ENCODE measurements at places on chromosomes 11 and 22.
A peak's percentile ranks its signal among the peaks of the same experiment; 100 is the strongest.

GRCh38 chr11:110874437-110875030 lies 162.3 kb upstream of the ARHGAP20 start:
- no peak for DNase-seq

GRCh38 chr22:33577862-33578411 lies 342.3 kb downstream of the LARGE1 start:
- DNase-seq, result no peak

DNA sequence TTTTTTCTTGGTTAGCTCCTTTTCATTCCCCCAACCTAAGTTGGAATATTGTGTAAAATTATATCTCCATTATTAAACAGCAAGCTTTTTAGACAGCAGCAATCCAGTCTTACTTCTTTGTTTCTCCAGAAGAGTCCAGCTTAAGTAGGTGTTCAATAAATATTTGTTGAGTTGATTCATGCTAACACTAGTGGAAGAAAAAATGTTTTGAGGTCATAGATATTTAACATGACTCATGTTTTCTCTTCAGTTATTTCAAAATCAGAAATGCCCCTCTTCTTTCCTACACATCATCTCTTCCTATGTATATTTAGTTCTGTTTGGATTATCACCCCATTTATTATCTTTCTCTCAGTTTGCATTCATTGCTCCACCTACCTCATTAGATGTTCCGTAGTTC lies 20.3 kb downstream of the CCDC83 start:
- no peak for DNase-seq

GRCh38 chr22:47848184-47848920 lies 1085.9 kb downstream of the TBC1D22A start:
- DNase-seq, result no peak

GRCh38 chr11:34787895-34788294 lies 128.3 kb downstream of the APIP start:
- DNase-seq, result no peak

DNA sequence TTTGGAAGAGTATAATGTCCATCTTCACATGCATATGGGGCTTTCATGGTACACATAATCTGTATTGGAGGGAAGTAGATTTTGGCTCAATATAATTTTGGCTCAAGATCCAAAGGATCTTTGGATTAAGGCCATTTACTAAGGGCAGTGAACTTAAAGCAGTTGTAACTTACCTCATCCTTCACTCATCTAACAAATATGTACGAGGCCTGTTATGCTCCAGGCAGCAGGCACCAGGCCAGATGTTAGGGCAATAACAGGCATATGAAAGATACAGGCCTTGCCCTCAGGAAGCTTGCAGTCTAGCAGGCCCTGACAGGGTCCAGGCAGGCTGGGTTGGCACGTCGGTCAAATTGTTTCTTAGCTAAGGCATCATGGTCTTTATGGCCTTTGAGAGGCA lies 44.6 kb downstream of the LIF start:
- no peak for DNase-seq

- no peak for DNase-seq
Observed at GRCh38 chr22:33036881-33037280, 21.3 kb downstream of the SYN3 start.

- no peak for DNase-seq
Observed at GRCh38 chr22:21003782-21004181, 1.9 kb upstream of the THAP7 start.

- peak; percentile 76 for DNase-seq
Observed at GRCh38 chr11:37364246-37364839, 766.3 kb upstream of the RAG2 start.

- peak; percentile 100 for DNase-seq
Observed at GRCh38 chr11:62573592-62574362, at the start of gene EEF1G. TSS of gene EEF1G (minus strand) at chr11:62573891. CDS start at chr11:62573842, 49 bp downstream.

DNA sequence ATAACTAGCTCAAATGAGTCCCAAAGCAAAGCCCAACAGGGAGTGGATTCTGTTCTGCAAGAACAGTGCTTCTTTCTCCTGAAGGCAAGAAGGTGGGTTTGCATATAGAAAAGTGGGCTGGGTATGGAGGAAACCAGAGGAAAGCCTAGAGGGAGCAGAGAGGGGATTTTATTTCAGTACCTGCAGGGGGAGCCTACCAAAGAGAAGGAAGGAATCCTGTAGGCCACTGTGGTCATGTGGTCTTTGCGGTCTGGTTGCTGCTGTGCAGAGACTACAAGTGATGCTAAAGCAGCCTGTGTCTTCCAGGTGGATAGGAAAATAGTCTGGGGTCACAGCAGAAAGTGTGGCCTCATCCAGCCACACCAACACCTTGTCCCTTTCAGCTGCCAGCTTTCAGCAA lies 33.2 kb upstream of the ZBTB16 start:
- DNase-seq, result peak; percentile 83

Data from mesendoderm (in vitro differentiated cells).